ENCODE measurements at places on chromosomes 12 and 14. TPM values are rescaled to one million over a fixed set of nuclear protein-coding genes. Genes with fewer than 3 reads are reported as not detected.

DNA sequence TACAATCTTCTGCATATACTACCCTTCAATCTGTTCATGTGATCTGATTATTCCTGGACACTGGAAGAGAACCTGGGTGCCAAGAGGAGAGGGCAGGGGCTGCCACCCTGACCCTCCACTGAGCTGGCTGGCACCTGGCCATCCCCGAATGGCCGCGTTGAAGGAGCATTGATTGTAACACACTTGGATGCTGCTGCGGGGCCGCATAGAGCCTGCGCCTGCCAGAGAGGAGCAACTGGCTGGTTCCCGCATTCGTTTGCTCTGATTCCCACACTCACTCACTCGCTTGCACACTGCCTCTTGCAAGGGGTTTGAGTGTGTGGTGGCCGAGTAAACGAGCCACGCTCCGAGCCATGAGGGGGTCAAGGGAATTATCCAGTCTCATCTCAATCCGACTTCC lies 32.4 kb downstream of the PSEN1 start:
- no peak for DNase-seq

GRCh38 chr14:29663281-29663801 lies 264.3 kb downstream of the PRKD1 start:
- DNase-seq, result no peak

DNA sequence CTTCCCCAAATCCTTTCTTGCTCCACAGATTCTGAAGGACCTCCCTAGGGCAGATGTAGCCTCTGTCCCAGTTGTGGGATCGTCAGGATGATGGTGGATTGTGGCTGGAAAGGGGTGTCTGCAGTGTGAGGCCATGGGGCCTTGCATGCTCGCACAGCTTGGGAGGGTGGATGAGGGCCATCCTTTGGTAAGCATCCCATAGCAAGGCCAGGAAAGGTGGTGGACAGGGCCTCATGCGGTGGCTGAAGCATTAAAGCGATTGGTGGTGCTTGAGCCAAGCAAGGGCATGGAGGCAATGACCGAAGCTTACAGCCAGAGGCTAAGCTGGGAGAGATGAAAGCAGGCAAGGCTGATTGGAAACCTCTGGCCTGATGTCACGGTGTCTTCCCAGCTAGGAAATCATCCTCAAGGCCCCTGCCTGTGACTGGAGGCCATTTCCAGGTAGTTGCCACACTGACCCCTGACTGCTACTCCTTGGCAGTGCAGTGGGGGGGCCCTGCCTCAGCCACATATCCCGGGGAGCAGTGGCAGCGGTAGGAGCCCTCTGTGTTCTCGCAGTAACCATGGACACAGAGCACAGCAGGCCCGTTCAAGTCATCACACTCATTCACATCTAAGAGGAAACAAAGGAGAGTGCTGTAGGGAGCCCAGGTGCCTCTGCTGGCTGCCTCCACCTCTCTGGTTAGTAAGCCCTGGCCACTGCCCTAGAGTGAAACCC lies 7.0 kb downstream of the ISCA2 start:
- peak; percentile 39 for DNase-seq

DNA sequence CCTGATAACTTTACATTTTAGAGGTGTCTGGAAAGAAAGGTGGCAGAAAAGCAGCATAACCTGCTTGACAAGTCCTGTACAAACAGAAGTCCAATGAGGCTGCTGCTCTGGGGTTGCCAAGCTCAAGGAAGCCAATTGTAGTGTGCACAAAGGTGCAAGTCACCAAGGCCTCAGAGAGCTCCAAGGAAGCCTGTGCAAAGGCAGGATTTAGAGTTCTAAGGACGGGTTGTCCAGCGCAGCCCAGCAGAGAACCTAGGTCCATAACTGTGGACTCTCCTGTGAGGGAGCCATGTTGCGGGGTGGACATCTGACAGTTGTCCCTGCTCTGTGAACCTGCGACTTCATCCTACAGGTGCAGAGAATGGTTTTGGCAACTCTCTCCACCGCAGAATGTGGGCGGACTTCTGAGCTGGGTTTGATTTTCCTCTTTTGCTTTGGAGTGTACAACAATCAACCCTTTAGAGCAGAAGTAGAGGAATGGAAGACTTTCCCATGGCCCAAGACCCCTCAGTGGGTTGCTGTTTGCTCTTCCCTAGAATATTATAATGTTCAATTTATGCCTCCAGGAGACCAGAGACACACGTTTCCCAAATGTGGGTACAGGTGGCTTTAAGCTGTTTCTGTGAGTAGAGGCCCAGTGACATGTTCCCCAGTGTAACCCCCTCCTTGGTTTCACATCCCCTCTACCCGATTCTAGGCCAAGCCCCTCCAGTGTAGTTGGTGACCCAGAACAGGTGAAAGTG lies 81.0 kb downstream of the ETV6 start:
- no peak for DNase-seq

GRCh38 chr14:101460521-101460920 lies 100.8 kb upstream of the DIO3 start:
- no peak for DNase-seq

DNA sequence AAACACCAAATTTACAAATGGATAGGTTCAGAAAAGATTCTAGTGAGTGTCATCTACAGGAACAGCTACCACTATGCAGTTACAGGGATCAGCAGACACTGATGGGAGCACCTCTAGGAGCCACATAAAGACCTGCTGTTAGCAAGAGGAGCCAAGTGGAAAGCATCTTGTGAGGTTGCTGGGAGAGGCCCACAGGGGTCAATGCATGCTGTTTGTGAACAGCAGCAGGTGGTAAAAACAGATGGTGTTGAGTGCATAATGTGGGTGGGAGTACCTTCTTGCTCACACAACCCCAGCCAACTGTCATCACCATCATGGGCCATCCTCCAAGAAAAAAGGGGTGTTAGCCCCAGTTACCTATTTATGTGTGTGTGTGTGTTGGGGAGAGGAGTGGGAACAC lies 215.2 kb upstream of the SSTR1 start:
- DNase-seq, result no peak

DNA sequence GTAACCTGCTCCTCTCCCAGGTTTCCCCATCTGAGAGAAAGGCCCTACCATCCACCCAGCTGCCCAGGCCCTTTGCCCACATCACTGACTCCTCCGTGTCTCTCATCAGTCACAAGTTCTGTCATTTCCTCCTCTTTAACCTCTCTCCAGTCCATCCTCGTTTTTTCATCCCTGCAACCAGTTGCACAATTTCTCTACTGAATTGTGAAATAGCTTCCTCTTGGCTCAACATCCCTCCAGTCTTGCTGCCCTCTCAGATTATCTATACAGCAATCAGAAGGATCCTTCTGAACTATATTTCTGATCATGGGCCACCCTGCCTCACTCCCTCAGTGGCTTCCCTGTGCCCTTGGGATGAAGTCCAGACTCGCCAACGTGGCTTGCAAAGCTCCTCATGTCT lies 6.8 kb downstream of the FAM161B start:
- no peak for DNase-seq

- no peak for DNase-seq
Measured at GRCh38 chr12:74401966-74402365, 135.7 kb upstream of the ATXN7L3B start.

DNA sequence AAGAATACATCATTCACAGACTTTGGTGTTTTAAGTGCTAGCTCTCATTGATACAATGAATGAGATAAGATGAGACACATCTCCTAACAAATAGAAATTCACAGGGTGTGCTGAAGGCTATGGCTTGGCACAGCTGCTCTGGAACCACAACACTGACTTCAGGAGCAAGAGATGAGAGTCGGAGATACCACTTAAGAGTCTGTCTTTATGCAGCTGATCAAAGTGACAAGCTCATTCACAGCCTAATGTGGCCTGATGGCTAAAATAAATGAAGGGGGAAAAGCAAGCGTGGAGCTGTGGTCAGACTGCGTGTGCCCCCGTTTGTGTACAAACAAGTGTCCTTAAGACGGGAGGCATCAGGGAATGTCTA lies 29.7 kb upstream of the FAM181A start:
- no peak for DNase-seq

- no peak for DNase-seq
Measured at GRCh38 chr12:123763093-123763492, 992 bp downstream of the DNAH10 start.

DNA sequence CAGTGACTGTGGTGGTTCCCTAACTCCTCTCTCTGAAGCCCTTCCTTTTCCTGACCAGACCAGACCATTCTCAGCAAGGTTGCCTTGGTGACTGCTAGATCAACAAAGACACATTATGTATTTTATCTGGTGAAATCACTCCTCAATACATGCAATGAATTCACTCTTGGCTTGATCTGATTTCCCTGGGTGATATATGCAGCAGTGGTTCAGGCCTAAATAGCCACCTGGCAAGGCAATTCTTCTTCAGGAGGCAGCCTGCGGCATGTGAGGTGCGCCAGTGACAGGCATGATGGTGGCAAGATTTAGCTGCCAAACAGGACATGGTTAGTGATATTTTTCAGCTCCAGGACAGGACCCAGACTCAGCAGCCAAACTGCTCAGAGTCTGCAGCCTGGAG lies 350.3 kb upstream of the CCDC196 start:
- no peak for DNase-seq

DNA sequence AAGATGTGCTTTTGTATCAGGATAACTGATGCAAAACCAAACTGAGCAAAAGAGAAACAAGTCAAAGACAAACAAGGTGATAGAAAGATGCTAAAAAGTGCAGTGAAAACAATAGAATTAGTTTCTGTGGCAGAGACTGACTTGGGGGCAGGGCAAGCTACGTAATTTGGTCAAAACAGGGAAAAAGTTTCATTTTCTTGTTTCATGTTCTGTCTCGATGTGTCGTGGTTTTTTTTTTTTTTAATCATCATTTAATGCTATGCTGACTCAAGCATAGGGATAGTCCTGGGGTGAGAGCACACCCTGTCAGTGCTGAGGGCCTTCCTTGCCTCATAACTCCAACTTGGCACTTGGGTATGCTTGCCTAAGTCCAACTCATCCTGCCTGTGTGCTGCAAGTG lies 144.1 kb upstream of the PTPRQ start:
- no peak for DNase-seq

GRCh38 chr12:46888568-46888967 lies 62.8 kb upstream of the SLC38A4 start:
- DNase-seq, result no peak

- DNase-seq, result no peak
Measured at GRCh38 chr12:92434607-92435025, 268.2 kb upstream of the PLEKHG7 start.

GRCh38 chr14:66403183-66403582 lies 83.0 kb upstream of the CCDC196 start:
- DNase-seq, result no peak

DNA sequence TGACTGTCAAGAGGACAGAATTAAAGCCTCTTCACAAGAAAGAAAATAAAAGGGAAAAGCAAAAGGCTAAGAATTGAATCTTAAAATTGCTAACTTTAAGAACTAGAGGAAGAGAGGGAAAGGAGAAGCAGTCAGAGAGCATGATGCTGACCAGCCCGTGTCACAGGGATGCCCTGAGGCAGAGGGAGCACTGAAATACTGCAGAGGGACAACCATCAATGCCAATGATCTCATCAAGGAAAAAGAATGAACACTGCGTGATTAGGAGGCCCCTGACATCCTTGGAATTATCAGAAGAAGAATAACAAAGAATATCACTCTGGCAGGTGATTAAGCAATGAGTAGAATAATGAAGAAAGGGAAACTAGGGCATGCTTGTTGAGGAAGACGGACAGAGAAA lies 252.2 kb upstream of the GRIP1 start:
- DNase-seq, result no peak

DNA sequence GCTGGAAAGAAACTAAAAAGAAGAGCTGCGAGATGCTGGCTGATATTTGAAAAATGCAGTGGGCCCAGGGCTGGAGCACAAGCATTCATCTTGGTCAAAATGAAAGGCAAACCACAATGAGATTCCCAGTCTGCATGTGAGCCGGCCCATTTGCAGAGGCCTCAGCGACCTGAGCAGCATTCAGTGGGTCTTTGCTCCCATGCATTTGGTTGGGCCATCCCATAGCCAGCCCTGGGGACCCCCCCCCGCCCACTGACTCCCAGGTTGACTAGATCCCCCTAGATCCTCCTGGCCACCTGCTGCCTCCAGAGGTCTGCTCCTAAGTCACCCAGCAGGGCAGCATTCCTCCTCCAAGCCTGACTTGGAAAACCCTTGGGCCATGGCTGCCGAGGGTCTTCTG lies 59.8 kb downstream of the PRMT8 start:
- DNase-seq, result no peak

DNA sequence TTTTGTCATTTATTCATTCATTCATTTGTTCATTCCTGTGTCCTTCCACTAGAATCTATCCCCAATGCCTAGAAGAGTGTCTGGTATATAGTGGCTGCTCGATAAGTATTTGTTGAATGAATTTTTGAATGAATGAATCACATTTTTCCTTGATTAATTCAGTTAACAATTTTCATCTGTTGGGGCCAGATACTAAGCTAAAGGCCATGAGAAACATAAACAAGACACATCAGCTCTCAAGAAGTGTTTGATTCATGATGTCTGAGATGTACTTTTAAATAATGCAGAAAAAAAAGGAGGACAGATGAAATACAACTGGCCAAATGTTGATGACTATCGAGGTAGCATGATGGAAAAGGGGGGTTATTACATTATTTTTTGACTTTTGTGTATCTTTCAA lies 48.1 kb upstream of the TMED10 start:
- DNase-seq, result no peak

DNA sequence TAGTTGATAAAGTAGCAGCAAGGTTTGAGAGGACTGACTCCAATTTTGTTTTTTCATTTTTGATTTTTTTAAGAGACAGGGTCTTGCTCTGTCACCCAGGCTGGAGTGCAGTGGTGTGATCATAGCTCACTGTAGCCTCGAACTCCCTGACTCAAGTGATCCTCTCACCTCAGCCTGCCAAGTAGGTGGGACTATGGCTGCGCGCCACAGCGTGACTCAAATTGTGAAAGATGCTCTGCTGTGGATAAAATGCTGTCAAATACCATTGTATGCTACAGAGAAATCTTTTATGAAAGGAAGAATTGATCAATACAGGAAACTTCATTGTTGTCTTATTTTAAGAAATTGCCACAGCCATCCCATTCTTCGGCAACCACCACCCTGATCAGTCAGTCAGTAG lies 48.3 kb downstream of the SCN8A start:
- DNase-seq, result no peak

DNA sequence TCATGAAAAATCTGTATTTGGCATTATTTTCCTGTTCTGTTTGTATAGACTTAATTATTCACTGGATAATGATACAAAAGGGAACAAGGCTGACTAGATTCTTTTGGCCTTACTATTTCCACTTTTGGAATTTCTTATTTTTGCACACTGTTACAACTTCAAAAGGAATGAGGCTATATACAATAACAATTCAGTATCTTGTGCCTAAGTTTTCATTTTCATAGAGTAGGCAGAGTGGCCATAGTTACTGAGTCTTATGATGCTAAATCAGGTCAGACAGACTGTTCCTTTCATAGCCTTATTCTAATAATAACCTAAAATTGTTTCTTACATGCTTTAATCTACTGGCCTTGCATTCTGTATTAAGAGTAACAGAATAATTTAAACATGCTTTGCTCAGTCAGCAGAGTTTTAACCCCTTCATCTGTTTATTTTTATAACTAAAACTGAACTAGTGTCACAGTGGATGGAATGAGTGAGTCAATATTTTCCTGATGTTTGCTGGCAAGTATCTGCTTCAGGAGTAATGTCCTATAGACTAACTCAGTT lies 10.5 kb downstream of the TTC8 start:
- DNase-seq, result no peak

- no peak for DNase-seq
Measured at GRCh38 chr12:53510181-53510812, 3.0 kb upstream of the NPFF start.

- DNase-seq, result no peak
Measured at GRCh38 chr12:48276621-48277020, 73.5 kb upstream of the OR10AD1 start.

LMNTD1 gene
- total RNA-seq, result not detected

GALNT9 gene
- total RNA-seq, result not detected

TAS2R43 gene
- 0.62 TPM for total RNA-seq

SLC35F4 gene
- total RNA-seq, result not detected

NRL gene
- total RNA-seq, result 1.2 TPM

BICDL1 gene
- total RNA-seq, result 2.8 TPM

ALG10B gene
- 0.44 TPM for total RNA-seq
